ENCODE measurements at places on chromosomes 2 and 18.

DNA sequence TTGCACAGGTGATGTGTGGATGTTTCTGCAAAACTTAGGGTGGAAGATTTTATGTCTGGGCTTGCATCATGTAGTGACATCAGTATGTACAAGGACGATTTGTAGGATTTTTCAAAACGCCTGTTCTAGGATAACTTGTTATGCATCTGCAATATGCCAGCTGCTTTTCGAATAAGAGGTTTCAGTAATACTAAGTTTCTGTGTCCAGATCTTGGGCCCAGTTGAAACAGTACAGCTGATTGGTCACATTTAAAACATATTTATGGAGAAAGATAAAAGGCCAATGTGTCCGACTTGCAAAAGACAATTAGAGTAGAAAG is 1.2 kb downstream of the PTPN4 start:
- DNase-seq: no peak

DNA sequence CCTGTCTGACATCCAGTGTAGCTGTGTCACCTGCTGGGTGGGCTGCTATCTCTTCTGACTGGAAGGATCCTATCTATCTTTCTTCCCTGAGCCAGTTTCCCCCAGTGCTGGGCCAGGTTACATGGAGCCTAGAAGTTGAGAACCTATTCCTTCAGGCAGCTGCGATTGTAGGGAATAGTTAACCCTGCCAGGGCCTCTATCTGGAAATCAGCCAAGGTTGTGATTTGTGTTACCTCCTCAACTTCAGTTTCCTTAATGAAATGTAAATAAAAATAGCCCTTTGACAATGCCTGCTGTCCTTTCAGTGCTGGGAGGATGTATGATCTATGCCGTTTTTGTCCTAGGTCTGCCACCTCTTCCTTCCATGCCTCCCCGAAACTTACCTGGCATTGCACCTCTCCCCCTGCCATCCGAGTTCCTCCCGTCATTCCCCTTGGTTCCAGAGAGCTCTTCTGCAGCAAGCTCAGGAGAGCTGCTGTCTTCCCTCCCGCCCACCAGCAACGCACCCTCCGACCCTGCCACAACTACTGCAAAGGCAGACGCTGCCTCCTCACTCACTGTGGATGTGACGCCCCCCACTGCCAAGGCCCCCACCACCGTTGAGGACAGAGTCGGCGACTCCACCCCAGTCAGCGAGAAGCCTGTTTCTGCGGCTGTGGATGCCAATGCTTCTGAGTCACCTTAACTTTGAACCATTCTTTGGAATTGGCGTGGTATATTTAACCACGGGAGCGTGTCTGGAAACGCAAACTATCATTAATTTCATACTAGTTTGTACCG is 36.6 kb downstream of the GORASP2 start:
- DNase-seq: no peak

DNA sequence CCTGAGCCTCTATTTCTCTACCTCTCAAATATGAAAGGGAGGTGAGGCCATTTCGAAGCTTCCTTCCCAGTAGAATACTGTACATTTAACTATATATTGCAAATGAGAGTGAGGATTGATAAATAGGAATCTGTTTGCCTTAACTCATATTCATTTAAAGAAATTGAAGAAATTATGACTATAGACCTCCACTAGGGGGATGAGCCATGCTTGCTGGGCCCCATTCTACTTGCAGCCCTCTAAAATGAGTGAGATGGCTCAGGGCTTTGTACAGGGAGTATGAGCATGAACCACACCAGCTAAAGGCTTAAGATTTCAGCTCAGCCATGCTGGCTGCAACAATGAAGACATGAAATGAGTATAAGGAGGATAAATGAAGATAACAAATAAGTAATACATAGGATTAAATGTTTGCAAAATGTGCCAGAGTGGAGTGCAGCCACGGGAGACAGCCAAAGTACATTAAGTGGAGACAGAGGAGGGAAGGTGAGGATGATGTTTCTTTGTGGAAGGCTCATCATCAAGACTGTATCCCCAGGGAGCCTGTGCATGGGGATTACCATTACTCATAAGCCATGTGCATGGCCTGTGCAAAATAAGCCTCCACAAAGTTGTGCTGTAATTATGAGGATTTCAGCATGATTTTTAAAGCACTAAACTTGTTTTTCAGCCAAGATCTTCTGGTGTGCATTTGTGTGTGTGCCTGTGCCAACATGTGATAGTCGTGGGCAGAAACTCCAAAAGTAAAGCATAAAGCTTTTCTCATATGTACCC is 300.8 kb downstream of the CNTNAP5 start:
- DNase-seq: no peak

GRCh38 chr2:165268754-165269153 is 29.5 kb downstream of the SCN2A start:
- no peak for DNase-seq

DNA sequence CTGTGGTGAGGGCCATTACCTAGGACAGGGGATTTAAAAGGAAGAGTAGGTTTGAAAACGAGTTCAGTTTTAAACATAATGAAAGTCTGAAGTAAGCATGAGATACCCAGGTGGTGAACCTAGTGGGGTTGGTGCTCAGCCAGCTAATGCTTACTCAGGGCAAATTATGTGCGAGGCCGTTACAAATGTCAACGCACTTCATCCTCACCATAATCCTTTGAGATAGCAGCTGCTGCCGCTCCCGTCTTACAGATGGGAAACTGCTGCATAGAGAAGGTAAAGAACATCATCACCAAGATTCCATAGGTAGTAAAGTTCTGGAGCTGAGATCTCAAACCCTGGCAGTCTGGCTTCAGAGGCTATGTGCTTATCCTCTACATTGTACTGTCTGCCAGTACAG is 209.0 kb downstream of the DYM start:
- no peak for DNase-seq

GRCh38 chr2:41180387-41180786 is 728.5 kb upstream of the SLC8A1 start:
- no peak for DNase-seq

Data from chondrocyte (in vitro differentiated cells).